ENCODE measurements at places on chromosomes 12 and 14. TPM values are rescaled to one million over a fixed set of nuclear protein-coding genes. Genes with fewer than 3 reads are reported as not detected.

PLEKHD1 gene
- total RNA-seq: not detected

DNA sequence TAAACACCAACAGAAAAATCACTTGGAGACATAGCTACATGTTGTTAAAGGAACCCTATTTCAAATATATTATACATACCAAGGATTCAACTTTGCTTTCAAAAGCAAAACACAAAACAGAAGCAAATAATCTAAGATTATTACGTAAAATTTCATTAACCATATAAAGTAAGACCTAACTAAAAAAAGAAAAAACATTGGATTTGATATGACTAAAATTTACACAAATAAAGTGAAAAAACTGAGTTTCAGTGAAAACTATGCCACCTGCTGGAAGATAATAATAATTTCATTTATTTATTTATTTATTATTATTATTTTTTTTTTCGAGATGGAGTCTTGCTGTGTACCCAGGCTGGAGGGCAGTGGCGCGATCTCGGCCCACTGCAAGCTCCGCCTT is 45.2 kb downstream of the WDHD1 start:
- H3K4me1 ChIP-seq: peaks cover 10% of the 10 kb centered on the region
- H3K27ac ChIP-seq: no peak overlapping the region
- no peaks in the 10 kb centered on the region for H3K27me3 ChIP-seq
- no peak overlapping the region for H3K4me3 ChIP-seq

- H3K4me1 ChIP-seq: peaks cover 55% of the 10 kb centered on the region
- peak overlapping the region; percentile 92 for H3K4me3 ChIP-seq
- DNase-seq: no peak
- peaks cover 36% of the 10 kb centered on the region for H3K36me3 ChIP-seq
Measured at GRCh38 chr12:74539261-74539660, 1.6 kb downstream of the ATXN7L3B start.

- H3K27me3 ChIP-seq: no peaks in the 10 kb centered on the region
- no peaks in the 10 kb centered on the region for H3K4me1 ChIP-seq
- no peak for DNase-seq
- H3K27ac ChIP-seq: no peak overlapping the region
- no peaks in the 10 kb centered on the region for H3K36me3 ChIP-seq
Measured at GRCh38 chr14:29749327-29749726, 178.3 kb downstream of the PRKD1 start.

DNA sequence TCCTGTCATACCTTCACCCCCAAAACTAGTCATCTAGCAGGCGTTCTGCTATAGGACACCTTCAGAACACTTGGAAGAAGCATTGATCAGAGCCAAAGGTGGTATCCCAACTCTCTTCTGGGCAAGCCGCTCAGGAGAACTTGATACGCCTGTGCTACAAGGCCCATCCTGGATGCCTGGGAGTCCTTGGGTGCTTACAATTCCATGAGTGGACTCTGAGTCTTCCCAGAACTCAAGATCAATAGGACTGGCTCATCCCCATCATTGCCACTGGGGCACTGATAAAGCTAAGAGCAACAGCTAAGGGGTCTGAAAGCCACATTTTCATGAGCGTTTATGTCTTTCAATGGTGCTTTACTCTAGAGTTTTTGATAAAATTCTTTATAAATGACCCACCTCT is 1.9 kb downstream of the SPTB start:
- no peak overlapping the region for H3K4me3 ChIP-seq
- DNase-seq: no peak
- H3K36me3 ChIP-seq: no peaks in the 10 kb centered on the region
- H3K27me3 ChIP-seq: peaks cover 65% of the 10 kb centered on the region
- H3K4me1 ChIP-seq: no peaks in the 10 kb centered on the region

Data from activated T-helper 1 cell treated with anti-CD3 and anti-CD28 coated beads, Interleukin-12 subunit alpha, Interleukin-12 subunit beta, Interleukin-2, Interleukin-4 antibody, amounts not matched to agents 30 ng/mL and 10 ng/mL and 1 ng/mL, durations not matched to agents 14 hours and 24 hours and 36 hours (primary cell).